ENCODE measurements at places on chromosomes 13 and 19. TPM values are rescaled to one million over a fixed set of nuclear protein-coding genes. Genes with fewer than 3 reads are reported as not detected.

GRCh38 chr13:38538422-38538821, 148.5 kb upstream of the FREM2 start:
- DNase-seq = no peak

- DNase-seq = no peak
Measured at GRCh38 chr13:27588405-27588804, 31.9 kb downstream of the LNX2 start.

DNA sequence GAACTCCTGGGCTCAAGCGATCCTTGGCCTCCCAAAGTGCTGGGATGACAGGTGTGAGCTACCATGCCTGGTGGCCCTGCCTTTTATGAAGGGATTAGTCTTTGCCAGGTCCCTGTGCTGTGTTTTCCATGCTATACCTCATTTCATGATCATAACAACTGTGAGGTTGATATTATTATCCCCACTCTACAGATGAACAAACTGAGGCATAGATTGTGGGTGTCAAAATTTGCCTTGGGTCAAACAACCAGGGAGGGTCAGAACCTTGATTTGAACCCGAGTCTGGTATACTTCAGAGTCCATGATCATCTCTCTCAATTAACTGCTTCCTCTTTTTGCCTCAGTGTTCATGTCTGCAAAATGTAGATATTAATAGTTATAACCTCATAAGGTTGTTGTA, 6.9 kb downstream of the PINLYP start:
- DNase-seq = no peak

- DNase-seq = no peak
Measured at GRCh38 chr19:30684613-30685012, 312.4 kb downstream of the ZNF536 start.

- no peak for DNase-seq
Measured at GRCh38 chr13:40429706-40430545, 236.5 kb downstream of the FOXO1 start.

- DNase-seq = no peak
Measured at GRCh38 chr19:29476528-29476927, 49.3 kb upstream of the VSTM2B start.

DNA sequence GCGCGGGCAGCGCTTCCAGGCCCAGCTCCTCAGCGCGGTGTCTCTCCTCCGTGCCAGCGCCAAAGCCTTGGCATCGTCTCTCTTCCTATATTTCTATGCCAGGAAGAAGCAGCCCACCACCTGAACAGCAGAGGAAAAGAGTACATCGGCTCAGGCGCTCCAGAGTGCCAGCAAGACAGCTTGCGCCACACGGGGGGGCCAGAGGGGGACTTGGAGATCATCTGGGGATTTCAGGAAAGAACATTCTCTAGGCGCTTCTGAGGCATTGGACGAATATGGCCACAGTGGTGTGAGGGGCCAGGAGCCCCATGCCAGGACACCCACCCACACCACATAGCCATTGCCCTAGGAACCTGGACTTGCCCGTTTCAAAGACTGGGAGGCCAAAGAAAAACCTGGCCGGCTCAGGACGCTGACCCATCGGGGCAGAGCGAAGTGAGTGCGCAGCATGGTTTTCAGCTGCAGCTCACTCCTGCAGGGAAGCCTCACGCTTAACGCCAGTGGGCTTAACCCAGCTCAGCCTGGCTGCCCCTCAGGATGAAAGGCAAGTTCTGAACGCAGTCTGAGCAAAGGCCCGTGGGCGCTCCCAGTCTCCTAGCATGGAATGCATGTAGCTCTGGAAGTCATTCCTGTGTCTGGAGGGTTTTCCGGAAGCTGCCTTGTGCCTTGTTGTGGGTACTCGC, 62.1 kb downstream of the GGACT start:
- no peak for DNase-seq

The SYCN gene
- not detected for polyA plus RNA-seq

DNA sequence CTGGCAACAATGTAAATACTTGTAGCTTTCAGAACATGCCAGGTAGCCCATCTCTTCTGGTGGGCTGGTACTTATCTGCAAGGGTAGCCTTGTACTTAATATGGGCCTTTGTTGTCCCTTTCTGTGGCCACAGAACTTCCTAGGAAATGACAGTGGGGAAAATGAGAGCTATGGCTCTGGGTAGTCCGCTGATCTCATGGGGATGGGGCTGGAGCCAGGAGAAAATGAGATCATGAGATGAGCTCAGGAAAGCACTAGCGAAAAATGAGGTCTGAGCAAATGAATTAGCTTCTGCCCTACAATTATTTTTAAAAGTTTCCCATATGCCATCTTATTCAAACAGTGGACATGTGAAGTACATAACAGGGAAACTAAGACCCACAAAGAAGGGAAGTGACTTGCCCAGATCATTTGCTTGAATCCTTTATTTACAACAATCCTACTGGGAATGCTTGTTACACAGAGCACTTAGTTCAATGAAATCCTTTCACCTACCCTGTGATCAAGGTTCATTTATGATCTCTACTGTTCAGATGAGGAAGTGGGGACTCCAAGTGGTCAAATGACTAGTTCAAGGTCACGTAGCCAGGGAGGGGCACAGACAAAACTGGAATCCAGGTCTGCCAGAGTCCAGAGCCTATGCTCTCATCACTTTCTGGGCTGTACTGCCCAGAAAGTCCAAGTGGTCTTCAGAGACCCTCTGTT, 87.1 kb downstream of the PTPRS start:
- DNase-seq = no peak

DNA sequence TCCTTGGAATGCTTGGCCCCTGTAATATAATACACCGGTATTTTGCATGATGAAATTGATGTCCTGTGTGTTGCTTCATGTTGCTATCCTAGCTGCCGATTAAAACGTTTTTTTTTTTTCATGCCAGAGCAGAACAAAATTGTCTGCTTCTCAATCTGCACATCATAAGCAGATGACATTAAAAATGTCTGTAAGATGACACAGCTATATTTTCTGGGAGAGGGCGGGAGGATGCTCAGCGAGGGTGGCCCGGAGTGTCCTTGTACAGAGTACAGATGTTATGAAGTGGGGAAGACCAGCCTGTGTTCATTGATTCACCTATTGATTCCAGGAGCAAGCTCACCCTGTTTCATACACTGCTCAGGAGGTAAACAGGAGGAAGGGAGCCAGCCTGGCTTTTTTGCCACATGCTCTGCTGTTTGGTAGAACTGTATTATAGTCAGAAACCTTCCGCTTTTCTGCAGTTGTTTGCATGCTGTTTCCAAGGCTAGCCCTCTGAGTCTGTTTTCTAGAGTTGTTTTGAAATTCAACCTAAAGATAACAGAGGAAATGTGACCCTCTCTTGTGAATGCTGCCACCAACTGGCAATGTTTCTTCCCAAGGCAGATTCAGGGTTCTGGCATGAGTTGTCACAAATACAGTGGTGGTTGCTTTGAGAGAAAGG, 4.7 kb upstream of the IRS2 start:
- DNase-seq = peak; percentile 29

- DNase-seq = no peak
Measured at GRCh38 chr19:2097203-2097885, 629 bp downstream of the IZUMO4 start.

DNA sequence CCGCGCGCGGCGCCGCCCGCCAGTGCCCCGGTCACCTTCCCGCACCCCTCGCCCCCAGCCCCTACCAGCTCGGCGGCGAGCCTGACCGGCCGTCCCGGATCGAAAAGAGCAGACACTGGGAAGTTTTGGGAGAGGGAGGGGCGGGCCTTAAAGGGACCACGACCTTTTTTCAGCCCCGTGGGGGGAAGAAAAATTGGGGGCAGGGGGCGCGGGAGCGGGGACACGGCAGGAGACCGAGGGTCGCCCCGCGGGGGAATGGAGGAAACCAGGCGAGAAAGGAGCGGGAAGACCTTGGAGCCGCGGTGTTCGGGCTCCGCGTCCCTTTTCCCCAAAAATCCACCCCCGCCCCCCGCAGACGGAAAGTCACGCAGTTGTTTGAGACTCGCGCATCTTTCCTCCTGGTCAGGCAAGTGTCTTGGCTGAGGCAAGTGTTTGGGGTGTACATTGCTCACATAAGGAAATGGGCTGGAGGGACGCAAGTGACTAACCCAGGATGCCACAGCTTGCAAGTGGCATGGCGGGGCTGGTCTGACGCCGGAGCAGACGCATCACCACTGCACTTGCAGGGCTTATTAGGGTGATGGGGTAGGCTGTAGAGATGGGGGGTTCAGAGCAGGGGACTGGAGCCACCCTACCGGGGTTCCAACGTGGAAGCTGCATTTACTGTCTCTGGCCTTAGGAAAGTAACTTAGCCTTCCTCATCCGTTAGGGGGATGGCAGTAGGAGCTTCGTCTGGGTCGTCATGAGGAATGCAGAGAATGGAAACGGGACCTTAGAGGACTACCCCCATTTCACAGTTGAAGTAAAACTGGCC, 2.7 kb upstream of the HNRNPL start:
- DNase-seq = peak; percentile 63

GRCh38 chr19:11070123-11070522, 19.1 kb upstream of the LDLR start:
- DNase-seq = no peak

DNA sequence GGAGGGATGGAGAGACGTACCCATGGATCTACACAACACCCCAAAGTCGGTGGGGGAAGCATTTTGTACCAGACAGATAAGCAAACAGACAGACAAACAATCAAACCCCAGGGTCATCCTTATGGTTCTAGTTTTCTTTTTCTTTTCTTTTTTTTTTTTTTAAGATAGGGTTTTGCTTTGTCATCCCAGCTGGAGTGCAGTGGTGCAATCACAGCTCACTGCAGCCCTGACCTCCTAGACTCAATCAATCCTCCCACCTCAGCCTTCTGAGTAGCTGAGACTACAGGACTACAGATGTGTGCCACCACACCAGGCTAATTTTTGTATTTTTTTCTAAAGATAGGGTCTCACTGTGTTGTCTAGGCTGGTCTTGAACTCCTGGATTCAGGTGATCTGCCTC, 17.9 kb upstream of the FBL start:
- no peak for DNase-seq

The GPR12 gene
- polyA plus RNA-seq = 0.06 TPM

DNA sequence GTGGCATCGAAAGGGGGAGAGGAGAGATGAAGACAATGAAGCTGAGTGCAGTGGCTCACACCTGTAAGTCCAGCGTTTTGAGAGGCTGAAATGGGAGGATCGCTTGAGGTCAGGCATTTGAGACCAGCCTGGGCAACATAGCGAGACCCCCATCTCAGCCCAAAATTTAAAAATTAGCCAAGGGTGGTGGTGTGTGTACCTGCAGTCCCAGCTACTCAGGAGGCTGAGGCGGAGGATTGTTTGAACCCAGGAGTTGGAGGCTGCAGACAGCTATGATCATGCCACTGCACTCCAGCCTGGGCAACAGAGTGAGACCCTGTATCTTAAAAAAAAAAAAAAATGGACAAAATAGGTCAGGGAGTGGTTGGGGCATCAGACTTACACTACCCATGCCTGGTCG, 7.6 kb downstream of the RDH8 start:
- no peak for DNase-seq

DNA sequence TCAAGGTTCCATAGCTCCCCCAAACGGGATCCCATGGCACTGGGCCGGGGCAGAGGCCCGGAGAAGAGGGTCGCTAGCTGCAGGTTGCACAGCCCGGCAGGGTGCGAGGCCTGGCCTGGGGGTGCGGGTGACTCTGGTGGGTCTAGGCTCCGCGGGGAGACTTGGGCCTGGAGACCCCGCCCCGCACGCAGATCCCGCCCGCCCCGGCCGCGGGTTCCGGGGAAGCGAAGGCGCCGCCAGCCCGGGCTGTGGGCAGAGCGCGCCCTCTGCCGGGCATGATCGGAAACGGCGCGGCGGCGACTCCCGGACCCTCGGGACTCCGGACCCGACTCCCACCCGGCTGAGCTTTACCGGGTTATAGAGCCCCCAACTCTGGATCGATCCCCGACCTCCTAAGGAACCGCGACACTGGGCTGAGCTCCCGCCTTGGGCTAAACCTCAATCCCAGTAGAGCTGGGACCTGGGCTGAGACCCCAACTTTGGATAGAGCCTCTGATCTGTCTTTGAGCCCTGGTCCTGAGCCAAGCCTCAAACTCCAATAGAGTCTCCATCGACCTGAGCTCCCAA, 3.1 kb upstream of the TNFAIP8L1 start:
- DNase-seq = peak; percentile 57

- no peak for DNase-seq
Measured at GRCh38 chr19:39236527-39236926, 8.3 kb downstream of the IFNL3 start.

DNA sequence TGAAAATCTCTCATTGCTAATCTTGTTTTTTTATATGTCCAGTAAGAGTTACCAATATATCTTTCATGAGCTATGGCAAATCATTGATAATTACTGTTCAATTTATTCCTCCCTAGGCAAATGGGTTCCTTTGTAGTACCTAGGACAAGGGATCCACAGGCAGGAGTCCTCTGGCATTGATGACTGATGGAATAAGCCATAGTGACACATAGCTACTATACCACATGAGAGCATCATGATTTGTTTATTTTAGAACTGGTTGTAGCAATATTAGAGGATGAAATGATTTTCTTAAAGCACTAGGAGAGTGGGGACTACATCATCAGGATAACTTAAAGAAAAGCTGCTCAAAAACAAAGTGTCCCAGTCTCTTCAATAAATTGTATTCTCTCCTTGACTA, 21.7 kb upstream of the MAB21L1 start:
- DNase-seq = no peak

The WASF3 gene
- 17.6 TPM for polyA plus RNA-seq

DNA sequence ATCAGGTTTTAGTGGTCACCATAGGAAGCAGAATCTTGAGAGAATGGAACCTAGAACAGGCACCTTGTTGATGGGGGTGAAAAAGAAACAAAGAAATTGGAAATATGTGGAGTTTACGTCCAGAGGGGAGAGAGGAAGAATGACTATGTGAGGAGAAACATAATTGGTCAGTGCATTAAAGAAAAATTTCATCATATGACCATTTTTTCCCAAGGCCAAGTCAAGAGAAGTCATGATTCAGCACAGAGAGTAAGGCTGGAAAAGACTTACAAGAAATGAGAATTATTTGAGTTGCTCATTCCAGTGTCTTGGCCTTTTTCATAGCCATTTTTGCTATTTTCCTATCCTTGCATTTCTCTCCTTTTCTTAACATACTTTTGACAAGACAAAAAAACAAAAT, 421.7 kb downstream of the EFNB2 start:
- no peak for DNase-seq

DNA sequence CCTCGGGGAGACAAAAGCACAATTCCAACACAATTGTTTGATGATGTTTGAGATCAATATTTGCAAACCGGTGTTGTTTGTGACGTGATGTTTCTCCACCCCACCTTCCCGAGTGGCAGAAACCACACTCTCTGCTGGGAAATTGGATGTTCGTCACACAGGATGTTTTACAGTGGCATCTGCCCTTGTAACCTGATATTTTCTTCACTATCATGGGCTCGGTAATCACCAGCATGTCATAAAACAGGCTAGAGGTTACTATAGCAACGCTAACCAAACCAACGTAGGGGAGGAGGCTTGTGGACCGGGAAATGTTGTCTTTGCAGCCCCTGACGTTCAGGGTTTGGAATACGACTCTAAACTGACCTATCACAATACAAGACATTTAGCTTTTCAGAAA, 454.5 kb downstream of the IRS2 start:
- DNase-seq = no peak

GRCh38 chr13:21884965-21885567, 214.2 kb downstream of the FGF9 start:
- no peak for DNase-seq

The ZNF568 gene
- polyA plus RNA-seq = 26.9 TPM

The ERICH6B gene
- 3.2 TPM for polyA plus RNA-seq

The KLK14 gene
- 0.28 TPM for polyA plus RNA-seq

GRCh38 chr13:88552966-88553365, 881.8 kb downstream of the SLITRK5 start:
- DNase-seq = no peak

- no peak for DNase-seq
Measured at GRCh38 chr19:15432018-15432494, 13.3 kb upstream of the AKAP8L start.
